Ureter (tissue), 1 donor: ENCODE measurements at places on chromosomes 13 and 19. TPM values are rescaled to one million over a fixed set of nuclear protein-coding genes. Genes with fewer than 3 reads are reported as not detected.

The GPR12 gene
- total RNA-seq: 0.65 TPM

- no peak for DNase-seq
These were observed 227.9 kb upstream of the ARGLU1 start for GRCh38 chr13:106795847-106796246.

DNA sequence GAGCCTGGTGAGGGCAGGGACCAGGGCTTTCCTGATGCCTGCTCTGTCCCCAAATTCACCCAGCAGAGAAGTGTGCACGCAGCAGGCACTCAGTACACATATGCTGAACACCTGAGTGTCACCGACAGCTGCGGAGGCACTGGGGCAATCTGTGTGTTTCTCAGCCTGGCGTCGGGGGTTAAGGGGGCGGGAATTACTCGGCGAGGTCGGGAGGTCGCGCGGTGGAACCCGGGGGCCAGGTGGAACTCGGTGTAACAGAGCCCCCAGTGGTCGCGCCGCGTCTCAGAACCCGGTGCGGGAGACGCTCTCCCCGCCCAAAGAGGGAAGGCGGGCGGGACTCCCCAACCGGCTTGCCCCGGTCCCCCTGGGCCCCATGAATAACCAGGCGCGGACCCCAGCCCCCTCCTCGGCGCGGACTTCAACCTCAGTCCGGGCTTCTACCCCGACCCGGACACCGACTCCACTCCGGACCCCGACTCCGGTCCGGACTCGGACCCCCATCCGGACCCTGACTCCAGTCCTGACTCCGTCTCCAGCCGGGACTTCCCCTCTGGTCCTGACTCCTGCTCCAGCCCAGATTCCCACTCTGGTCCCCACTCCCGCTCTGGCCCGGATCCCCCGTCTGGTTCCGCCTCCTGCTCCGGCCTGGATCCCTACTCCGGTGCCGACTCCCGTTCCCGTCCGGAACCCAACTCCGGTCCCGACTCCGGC, at the start of gene SELENOV:
Gene SELENOV, plus strand, starts transcription at position 300 of the 711 bp plus-strand sequence. Its CDS starts 74 bp downstream, at position 374.
- DNase-seq: no peak

DNA sequence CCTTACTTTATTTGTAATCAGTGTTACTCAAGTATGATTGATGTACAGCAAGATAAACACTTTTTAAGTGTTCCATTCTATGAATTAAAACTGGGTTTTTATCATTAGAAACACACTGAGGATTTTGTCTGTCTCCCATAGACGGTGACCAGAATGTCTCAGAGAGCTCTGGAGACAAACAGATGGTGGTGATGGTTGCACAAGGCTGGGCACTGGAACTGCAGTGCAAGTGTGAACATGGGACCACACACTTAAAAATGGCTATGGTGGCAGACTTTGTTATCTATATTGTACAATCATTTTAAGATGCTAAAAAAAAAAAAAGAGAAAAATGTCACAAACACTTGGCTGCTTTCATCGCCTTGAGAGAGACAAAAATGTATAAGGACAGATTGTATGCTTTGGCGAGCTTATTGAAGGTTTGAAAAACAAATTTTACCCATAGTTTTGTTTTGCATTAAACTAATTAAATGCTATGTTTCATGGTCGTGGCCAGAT, 273.0 kb downstream of the SHISA2 start:
- no peak for DNase-seq

DNA sequence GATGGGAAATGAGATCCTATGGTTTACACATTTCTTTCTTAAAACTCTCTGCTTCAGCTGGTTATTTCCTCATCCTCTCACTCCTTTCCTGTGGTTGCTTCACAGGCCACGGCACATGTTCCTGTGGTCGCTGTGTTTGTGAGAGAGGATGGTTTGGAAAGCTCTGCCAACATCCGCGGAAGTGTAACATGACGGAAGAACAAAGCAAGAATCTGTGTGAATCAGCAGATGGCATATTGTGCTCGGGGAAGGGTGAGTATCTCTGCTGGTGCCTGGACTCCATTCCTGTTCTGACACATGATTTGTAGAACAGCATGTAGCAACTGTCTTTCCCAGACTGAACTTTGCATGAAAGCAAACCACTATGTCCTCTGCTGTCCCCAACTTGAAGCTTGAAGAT, 254.2 kb downstream of the ITGBL1 start:
- peak; percentile 42 for DNase-seq

GRCh38 chr19:51166846-51167490, 24.9 kb downstream of the SIGLEC7 start:
- DNase-seq: no peak

GRCh38 chr19:50266041-50266440, 62.6 kb downstream of the MYH14 start:
- no peak for DNase-seq

DNA sequence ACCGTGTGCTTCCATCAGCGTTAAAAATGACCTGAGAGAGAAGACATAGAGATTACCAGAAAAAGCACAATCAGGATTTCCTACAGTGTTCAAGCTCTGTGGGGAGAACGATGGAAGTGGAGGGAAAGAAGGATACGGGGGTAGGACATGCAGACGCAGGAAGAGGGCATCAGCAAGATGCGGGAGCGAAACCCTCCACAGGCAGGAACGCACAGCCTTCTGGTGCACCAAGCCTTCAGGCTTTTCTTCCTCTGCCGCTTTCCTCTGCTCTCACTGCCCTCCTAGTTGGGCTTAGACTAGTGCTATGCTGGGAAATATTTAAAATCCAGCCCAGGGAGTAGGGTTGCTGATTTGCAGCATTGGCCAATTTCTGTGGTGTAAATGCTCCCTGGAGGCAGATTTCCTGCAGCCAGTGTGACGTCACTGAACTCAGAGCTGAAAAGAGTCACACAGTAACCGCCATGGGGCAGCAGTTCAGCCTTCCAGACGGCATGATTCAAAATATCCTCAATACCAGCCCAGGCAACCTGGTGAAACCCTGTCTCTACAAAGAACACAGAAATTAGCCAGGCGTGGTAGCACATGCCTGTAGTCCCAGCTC, 205.1 kb upstream of the SOX1 start:
- DNase-seq: no peak

GRCh38 chr19:18931316-18932162, 9.5 kb downstream of the HOMER3 start:
- DNase-seq: no peak

- no peak for DNase-seq
These were observed 1193.1 kb downstream of the EFNB2 start for GRCh38 chr13:105342281-105342820.

- DNase-seq: no peak
These were observed 6.4 kb upstream of the DIRAS1 start for GRCh38 chr19:2727640-2727944.

DNA sequence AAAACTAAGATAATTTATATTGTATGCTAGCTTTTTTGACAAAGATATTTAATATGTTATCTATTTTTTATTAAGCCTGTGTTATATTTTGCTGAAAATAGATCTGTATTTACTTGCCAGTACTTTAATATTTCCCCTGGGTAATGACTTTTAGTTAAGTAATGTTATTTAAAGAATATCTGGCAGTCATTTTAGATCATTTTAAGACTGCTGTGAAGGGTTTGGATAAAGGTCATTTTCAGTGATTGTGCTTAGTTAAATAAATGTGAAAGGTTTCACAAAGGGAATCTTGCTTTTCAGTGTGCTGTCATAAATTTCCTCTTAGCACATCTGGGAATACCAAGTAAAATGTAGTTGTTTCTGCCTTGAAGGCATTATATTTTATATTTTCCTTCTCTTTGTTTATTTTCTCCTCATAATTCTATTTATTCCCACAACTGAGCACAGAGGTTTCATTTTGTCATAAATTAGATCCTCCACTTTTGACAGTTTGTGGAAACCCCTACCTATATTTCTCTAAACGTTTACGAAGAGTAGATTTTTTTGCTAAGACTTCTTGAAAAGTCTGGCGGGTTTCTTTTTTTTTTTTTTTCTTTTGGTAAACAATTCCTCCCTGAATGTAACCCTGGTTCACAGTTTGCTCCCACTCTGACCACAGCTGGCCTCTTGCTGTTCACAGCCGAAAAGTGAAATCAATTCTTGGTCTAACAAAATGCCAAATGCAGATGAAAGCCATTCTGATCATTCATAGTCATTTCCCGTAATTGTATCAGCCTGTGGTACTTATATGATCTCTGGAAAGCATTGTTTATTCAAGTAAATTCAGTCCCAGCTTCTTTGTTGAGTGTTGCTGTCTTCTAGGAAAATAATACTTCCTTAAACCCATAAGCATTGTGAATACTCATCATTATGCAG, 87.8 kb downstream of the MAB21L1 start:
- DNase-seq: no peak

DNA sequence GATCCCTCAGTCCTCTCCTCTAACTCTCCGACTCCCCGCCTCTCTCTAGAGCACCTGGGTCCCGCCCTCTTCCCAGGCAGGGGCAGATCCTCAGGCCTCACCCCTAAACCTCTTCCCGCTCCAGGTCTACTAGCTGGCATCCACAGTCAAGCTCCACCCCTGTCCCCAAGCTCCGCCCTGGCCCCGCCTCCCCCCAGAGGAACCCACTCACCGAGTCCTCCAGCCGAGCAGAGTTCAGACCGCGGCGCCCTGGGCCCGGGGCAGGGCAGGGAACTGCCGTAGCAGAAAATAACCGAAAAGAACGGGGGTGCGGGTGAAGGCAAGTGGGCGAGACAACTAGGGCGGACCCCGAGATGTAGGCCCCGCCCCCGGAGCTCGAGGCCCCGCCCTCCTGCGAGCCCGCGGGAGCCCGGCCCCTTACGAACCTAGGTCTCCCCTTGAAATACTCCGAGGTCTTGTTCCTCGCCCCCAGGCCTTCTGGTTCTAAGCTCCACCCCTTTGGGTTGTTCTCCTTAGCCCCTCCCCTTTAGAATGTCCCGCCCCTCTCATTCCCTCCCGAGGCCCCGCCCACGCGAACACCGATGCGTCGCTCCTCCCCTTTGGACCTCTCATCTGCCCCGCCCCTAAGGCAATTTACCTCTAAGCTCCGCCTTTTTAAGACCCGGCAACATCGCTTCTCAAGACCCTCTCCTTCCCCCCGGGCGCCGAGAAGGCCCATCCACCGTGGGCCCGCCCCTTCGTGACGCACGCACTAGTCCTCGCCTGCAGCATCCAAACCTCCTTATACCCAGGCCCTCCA, at the start of gene GGN:
Gene GGN, minus strand, starts transcription at position 485 of the 799 bp plus-strand sequence. CDS start 773 bp downstream, outside the sequence.
- DNase-seq: peak; percentile 89

DNA sequence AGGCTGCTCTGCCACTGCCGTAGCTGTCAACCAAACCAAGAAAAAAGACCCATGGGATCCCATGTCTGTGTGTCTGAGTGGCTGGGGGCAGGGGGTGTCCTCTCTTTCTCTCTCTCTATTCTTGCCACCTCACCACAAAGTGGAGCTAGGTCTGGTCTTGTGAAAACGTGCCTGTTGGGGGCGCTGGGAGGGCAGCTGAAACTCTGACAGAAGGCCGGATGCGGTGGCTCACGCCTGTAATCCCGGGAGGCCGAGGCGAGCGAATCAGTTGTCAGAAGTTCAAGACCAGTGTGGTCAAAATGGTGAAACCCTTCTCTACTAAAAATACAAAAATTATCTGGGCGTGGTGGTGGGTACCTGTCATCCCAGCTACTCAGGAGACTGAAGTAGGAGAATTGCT, 29.2 kb downstream of the ZNF146 start:
- peak; percentile 29 for DNase-seq

- no peak for DNase-seq
These were observed 47.5 kb upstream of the SLC7A9 start for GRCh38 chr19:32916969-32917615.
